Left lobe of liver (tissue), 2 donors: ENCODE measurements at places on chromosomes 16 and 17.
A peak's percentile ranks its signal among the peaks of the same experiment; 100 is the strongest.

GRCh38 chr17:3723188-3723555 lies 531 bp upstream of the HASPIN start:
- DNase-seq = no peak

DNA sequence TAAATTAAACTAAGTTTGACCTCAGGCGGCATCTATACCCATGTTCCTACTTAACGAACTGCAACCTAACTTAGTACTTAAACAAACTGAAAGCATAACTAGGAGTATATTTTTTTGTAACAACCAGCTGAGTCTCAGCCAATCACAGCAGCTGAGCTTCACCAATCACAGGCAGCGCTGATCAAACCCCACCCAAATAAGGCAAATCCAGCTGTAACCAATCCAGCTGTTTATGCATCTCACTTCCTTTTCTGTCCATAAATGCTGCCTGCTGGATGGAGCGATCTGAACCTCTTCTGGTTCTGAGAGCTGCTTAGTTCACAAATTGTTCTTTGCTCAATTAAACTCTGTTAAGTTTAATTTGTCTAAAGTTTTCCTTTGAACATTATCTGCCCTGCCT lies 131.3 kb downstream of the PMP22 start:
- no peak for DNase-seq

GRCh38 chr16:78220571-78220970 lies 121.1 kb downstream of the WWOX start:
- no peak for DNase-seq

- no peak for DNase-seq
Observed at GRCh38 chr17:39676198-39676819, 8.1 kb downstream of the PNMT start.

- DNase-seq = no peak
Observed at GRCh38 chr16:20826039-20826566, 19.8 kb downstream of the REXO5 start.

GRCh38 chr17:37090941-37091340 lies 142.2 kb downstream of the AATF start:
- DNase-seq = no peak

DNA sequence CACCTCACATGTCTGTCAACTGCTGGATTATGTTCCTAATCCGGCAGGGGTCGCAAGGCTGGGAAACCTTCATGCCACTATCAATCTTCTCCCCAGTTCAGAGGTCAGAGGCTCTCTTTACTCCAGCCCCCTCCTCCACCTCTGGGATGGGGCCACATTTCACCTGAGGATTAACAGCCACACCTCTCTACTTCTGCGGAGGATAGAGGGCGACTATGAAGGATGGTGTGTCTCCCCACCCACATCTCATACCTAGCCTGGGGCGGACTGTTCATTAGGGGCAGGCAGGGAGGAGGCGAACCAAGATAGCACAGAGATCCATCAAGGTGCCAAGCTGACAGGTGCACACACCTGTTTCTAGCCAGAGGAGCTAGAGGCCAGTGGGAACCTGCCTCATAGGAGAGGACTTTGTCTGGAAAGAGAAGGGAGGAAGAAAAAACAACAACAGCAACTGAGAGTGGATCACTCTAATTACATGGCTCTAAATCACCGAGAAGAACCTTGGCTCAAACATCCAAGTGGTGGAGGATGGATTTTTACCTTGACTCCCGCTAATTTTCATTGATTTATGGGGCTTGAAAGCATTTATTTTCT lies 41.9 kb upstream of the SKAP1 start:
- no peak for DNase-seq

DNA sequence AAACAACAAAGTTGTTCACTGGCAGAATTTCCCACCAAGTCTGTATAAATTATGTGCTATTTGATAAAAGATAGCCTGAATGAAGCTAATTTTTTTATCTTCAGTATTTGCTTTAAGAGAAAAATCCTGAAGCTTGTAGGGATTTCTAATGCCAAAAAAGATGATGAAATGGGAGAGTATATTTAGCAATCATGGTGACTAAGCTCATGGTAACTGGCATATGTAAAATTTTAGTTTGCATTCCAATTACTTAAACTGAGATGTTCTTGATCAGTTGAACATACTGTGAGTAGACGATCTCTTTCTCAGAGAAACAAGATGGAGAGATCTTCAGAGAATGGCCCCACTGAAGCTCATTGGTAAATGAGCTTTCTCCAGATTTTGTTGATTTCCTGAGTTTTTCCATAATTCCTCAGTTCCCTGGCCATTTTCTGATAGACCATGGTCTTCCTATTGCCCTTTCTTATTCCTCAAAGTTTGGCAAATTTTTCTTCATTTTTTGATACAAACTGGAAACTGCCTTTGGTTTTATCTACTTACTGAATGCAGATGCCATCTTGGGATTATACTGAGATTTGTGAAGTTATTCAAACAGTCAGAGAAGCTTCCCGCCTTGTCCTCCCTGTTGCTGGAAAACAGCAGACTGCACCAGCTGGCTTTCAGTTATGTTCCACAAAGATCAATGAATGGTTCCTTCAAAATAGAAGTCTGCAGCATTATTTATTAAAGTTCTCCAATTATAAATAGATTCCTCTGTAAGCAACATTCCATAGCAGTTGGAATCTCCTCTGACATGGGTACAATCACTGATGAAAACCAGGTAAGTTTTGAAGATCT lies 68.3 kb upstream of the ALOX12 start:
- no peak for DNase-seq

- DNase-seq = peak; percentile 80
Observed at GRCh38 chr16:1414532-1415260, at the start of gene UNKL. TSS of gene UNKL (minus strand) at chr16:1414704. CDS start at chr16:1414691, 13 bp downstream.

GRCh38 chr17:64774888-64775540 lies 112.9 kb upstream of the SMURF2 start:
- peak; percentile 35 for DNase-seq

GRCh38 chr16:15857724-15858560 lies 1.1 kb upstream of the MYH11 start:
- DNase-seq = no peak

DNA sequence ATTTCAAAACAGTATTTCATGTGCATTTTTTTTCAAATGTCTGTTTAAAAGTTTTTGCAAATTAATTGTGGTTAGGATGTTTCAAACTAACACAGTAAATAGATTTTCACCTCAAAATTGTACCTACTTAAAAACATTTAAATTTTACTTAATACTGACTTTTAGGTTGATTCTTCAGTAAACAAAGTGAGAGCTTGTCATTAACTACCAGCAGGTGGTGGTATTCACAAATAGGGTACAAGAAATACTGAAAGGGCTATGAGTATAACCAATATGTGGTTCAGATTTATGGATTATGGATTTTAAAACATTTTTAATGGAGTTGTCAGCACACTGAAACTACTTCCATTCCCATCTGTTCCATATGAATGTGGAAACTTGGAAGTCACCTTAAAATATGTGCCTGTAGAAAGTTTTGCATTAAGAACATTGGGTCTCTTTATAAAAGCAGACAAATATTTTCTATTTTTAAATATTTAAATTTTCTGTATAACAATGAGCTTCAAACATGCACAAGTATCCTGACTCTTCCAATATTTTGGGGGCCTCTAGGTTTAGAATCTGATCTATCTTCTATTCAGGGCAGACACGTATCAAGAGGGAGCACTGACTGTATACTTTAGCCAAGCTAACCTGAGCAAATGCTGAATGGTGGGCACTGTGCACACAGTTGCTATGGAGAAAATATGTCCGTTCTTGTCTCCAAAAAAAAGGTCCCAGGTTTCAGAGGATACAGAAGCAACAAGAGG lies 155.6 kb downstream of the SNX11 start:
- DNase-seq = no peak

- no peak for DNase-seq
Observed at GRCh38 chr17:62941358-62941991, 24.6 kb upstream of the TANC2 start.

DNA sequence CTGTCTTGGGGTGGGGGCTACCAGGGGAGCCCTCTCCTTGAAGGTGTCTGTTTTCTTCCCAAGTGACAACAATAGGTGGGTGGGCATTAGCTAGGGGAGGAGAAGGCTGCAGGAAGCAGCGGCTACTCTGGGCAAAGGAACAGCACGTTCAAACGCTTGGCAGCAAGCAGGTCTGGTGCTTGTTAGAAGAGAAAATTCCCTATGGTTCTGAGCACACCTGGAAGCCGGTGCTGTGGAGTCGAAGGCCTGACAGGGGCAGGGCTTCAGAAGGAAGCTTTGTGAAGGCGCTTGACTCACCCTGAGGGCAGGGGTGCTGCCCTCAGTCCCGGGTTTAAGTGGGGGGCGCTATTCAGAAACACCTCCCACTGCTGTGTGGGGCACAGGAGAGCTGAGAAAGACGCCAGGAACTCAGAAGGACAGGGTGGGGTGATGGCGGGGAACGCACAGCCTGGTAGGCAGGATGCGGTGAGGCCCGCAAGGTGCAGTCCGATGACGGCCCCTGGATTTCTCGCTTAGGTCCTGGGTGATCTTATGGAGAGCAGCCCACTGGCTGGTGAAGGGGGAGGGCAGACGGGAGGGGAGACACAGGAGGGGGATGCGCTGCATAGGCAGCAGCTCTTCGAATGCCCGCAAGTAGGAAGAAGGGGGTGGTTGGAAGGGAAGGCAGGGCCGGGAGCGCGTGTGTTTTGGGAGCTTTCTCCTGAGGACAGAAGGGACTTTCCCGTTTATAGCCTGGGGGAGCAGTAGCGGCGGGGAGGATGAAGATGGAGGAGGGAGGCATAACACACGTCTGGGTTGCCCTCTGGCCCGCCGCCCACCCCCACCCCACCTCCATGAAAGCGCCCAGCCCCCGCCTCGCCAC lies 3.2 kb downstream of the GJD3 start:
- DNase-seq = no peak

- DNase-seq = no peak
Observed at GRCh38 chr16:28321700-28322411, 29.5 kb downstream of the SBK1 start.

- DNase-seq = no peak
Observed at GRCh38 chr17:7972131-7972785, 30.2 kb upstream of the GUCY2D start.

DNA sequence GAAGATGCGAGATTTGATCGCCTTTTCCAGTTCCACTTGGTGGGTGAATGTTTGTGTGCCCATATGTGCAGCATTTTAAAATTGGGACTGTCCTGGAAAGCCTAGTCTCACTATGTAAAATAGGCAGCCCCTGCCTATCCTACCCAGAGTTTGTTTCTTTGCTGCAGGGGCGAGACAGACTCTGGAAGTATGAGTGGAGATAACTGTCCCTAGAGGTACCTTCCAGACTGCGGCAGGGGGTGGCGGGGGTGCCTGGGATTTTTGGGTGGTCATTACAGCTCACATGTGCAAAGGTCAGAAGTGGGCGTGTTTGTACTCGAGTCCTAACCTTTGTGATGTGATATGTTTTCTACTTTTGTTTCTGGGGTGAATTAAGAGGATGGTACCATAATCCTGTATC lies 36.6 kb downstream of the MPRIP start:
- no peak for DNase-seq

GRCh38 chr16:55592306-55592705 lies 25.8 kb downstream of the CAPNS2 start:
- DNase-seq = no peak

GRCh38 chr16:88495268-88495772 lies 42.2 kb downstream of the ZFPM1 start:
- DNase-seq = no peak

- DNase-seq = no peak
Observed at GRCh38 chr17:27968206-27968732, 74.2 kb upstream of the NLK start.

DNA sequence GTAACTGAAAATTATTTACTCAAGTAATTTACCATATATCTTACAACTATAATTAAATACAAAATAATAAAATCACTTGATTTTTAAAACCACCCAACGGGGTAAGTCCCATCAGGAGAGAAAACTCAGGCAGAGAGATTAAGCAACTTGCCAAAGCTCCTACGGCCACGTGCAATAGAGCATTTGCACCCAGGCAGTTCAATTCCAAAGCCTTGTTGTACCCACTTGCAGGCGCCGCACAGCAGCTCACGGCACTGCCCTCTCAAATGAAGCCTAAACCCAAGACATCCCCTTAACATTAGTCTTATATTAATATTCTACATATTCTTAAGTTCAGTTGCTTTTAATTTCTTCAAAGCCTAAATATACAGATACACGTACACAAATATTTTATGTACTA lies 75.7 kb downstream of the SPAG9 start:
- no peak for DNase-seq

GRCh38 chr16:55047331-55047730 lies 116.7 kb downstream of the IRX5 start:
- DNase-seq = no peak

- DNase-seq = no peak
Observed at GRCh38 chr16:52171481-52171880, 375.5 kb downstream of the TOX3 start.

DNA sequence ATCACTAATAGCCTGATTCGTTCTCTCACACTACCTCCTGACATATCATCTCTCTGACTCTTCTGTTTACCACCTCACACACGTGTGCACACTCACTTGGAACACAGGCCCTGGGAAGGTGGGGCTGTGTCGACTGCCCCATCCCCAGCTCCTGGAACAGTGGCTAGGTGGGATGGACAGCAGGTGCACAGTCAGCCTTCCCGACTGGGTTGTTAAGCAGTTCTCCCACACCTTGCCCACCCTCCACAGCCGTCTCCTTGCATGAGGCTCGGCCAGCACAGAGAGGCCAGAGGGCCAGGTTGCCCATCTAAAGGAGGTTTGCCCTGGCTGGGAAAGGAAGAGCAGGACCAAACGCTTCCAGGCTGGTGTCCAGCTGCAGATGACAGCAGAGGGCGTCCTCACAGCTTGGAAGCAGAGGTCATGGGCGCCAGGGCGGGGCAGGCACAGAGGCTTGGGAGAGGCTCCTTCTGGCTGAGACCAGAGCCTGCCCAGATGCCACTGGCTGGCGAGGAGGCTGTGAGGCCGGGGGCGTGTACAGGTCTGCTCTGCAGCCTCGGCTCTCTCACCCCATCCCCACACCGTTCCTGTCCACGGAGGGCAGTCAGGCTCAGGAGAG lies 92.8 kb downstream of the AMFR start:
- peak; percentile 82 for DNase-seq

GRCh38 chr17:77527409-77527808 lies 386.6 kb downstream of the SEC14L1 start:
- DNase-seq = no peak

GRCh38 chr16:19438739-19439138 lies 21.1 kb downstream of the TMC5 start:
- no peak for DNase-seq

GRCh38 chr17:13157656-13158055 lies 139.8 kb upstream of the ELAC2 start:
- DNase-seq = no peak

GRCh38 chr16:8628981-8629725 lies 7.7 kb downstream of the METTL22 start:
- DNase-seq = no peak
